Stimulated activated CD4-positive, alpha-beta T cell treated with anti-CD3 and anti-CD28 coated beads, TNF-alpha, amount 100 ng/mL, for 24 hours (primary cell): ENCODE measurements at places on chromosomes 5 and 9.

DNA sequence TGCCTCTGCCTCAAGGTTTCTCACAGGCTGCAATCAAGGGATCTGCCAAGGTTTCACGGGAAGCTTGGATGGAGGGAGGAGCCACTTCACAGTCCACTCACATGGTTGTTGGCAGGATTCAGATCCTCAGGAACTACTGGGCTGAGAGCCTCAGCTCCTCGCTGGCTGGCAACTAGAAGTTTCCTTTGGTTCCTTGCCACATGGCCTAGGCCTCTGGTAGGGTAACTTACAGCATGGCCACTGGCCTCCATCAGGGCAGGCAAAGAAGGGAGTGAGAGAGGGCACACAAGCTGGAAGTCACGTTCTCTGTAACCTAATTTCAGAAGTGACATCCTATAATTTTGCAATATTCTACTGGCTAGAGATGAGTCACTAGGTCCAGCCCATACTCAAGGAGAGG lies 32.2 kb downstream of the SPOCK1 start:
- DNase-seq = no peak

DNA sequence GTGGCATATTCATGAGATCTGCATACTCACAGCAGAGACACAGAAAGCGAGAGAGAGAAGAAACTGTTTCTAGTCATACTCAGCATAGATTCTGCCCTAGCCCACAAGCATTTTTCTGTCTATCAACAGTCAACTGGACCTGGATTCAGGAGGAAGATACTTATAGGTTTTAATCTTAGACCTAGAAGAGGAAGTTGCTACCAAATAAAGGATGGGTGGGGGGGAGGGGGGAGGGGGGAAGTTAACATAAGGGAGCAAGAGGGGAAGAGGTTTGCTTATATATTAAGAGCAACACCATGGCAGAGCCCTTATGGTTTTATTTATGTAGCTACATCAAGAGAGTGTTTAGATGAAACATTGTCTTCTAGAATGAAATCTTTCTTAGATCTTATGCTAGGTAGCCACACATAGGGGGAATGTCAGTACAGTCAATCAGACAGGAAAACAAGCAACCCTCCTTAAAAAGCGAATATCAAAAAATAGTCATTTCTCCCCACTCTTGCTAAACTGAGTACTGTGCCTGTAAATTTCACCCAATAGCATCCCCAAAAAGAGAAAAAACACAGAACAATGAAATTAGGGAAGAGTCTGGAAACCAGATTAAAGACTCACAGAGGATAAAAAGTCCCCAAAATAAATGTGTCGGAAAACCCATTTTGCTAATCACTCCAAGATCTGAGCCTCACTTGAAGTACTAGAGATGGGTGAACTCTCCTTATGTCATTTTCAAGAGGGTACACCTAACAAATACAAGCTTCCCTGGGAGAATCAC lies 192.7 kb upstream of the NR4A3 start:
- DNase-seq = no peak

DNA sequence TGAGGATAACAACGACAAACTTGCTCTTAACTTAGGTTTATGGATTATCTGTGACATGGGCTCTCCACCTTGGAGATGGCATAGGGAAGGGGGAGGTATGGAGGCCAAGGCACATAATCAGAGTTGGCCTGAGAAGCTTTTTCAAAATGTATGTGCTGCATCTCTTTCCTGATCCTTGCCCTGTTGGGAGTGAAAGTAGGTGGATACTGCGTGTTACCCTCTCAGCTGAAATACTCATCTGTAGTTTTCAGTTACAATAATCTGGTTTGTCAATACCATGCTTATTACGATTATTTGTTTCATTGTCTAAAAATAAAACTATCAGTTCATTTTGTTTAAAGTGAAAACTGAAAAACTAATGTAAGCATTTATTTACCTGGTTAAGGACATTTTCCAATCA lies 86.7 kb downstream of the SLC44A1 start:
- DNase-seq = no peak

GRCh38 chr5:8500426-8500825 lies 631.5 kb downstream of the MTRR start:
- DNase-seq = no peak

- no peak for DNase-seq
These were observed 14.4 kb downstream of the ACER2 start for GRCh38 chr9:19423163-19423562.

DNA sequence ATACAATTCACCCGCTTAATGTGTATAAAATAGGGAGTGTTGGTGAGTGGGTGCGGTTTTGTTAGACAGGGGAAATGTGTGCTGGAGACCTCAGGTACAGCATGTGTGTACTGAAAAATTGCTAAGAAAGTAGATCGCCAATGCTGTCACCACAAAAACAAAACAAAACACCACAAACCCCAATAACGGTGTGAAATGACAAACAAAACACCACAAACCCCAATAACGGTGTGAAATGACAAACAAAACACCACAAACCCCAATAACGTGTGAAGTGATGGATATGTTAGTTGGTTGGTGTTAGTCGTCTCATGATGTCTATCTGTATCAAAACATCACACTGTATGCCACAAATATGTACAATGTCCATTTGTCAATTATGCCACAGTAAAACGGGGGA lies 14.2 kb upstream of the GFPT2 start:
- DNase-seq = no peak

GRCh38 chr9:79461712-79462111 lies 110.1 kb upstream of the TLE4 start:
- DNase-seq = no peak

DNA sequence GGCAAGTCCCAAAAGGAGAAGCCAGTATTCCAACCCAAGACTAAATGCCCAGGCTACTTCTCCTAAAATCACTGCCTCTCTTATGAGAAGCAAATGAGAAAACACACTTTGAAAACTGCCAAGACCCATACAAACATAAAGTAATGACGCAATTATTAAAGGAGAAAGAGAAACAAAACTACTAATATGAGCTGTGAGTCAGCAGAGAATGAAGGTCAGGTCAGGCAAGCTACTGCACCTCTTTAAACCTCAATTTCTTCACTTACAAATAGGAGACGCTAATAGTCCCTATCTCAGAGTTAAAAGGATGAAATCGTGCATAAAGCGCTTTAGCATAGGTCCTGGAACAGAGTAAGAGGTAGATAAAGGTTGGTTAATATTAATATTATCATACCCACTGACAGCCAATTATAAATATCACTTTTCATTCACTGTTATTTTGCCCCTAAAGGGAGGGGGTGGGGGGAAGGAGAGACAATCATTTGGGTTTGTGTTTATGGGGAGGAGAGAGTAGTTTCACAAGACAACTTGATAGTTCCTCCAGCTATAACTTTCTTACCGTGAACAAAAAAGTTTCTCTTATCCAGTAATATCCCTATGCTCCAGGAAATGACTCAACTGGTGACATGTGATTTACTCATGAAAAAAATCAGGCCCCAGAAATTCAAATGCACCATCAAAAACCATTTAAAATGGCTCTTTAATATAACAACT lies 3.6 kb downstream of the PSMB7 start:
- no peak for DNase-seq

- DNase-seq = no peak
These were observed 39.6 kb upstream of the ANKRD55 start for GRCh38 chr5:56272765-56273164.

GRCh38 chr5:94623011-94623410 lies 4.5 kb downstream of the SLF1 start:
- no peak for DNase-seq

GRCh38 chr5:2522372-2522771 lies 229.1 kb downstream of the IRX2 start:
- no peak for DNase-seq

- DNase-seq = no peak
These were observed 197.1 kb upstream of the HCN1 start for GRCh38 chr5:45893309-45893708.
